SK-N-DZ (cell line): ENCODE measurements at places on chromosomes 5 and 9.
A peak's percentile ranks its signal among the peaks of the same experiment; 100 is the strongest.

- peak; percentile 29 for DNase-seq
Measured at GRCh38 chr5:150615141-150615699, 25.2 kb upstream of the SYNPO start.

GRCh38 chr9:7011395-7012067 is 253.8 kb downstream of the KDM4C start:
- DNase-seq: no peak

DNA sequence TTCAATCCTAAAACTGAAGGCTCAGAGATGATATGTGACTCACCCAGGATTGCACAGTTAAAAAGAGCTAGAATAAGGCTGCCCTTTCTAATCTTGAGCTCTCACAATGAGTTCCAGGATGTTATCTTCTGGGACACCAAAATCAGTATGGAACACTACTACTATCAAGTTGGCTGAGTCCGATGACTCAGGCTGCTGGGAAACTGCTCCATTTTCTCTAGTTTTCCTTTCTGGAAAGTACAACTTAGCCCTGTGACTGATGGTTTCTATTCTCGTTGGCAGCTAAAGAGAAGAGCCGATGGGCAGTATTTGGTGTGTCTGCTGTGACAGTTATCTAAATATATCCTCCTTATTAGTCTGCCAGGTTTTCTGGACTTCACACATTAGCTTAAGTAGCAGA is 37.9 kb upstream of the DPYSL3 start:
- no peak for DNase-seq

DNA sequence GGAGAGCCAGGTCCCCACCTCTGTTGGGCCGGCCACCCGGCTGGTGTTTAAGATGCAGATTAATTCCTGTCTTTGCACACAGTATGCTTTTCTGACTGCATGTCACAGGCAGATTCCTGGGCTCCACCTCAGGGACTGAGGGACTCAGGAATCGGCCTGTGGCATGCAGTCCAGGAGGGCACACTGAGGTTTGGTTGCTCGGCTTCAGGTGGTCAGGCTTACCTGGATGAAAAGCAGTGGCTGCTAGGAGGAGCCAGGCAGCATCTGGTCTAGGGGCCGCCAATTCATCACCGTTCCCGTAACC is 1.1 kb downstream of the WDR5 start:
- no peak for DNase-seq

- peak; percentile 71 for DNase-seq
Measured at GRCh38 chr5:176817841-176818377, 7.5 kb downstream of the UNC5A start.

DNA sequence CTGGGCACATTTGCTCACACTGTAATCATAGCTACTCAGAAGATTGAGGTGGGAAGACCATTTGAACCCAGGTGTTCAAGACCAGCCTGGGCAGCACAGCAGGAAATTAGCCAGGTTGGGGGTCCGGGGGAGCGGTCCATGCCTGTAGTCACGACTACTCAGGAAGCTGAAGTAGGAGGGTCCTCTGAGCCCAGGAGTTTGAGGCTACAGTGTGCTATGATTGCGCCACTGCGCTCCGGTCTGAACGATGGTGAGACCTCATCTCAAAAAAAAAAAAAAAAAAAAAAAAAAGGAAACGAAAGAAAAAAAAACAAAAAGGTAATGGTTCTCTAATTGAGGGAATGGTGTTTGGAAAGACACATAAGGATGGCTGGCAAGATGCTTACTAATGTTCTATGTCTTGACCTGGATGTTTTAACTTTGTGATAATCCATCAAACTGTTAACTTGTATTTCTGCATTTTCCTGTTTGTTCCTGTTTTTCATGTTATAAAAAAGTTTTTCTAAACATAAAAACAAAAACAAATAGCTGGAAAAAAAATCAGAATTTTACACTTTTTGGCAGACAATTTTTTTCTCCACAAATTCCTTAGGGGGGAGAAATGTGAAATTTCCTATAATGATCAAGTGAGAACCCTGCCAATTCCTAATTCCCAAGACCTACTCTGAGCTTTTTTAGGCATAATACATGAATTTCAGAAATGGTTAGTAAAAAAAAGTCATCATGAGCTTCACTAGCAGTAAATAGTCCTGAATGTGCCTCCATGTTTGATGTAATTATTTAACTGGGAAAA is 96.9 kb downstream of the DENND1A start:
- DNase-seq: no peak

DNA sequence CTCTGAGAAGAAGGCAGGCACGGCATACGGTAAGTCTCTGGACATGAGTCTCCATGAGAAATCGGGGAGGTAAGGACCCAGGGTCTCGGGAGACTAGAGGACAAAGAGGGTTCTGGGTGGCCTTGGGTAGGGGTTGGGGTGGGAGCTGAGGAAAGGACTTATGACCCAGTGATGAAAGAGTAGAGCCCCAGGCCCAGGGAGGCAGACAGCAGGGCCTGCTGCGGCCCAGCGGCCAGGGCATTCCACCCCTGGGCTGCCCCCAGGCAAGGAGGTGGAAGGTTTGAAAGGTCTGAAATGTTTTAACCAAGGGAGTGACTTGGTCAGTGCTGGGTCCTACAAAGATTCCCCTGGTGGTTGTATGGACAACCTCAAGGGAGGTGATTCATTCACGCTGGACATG is 89.1 kb downstream of the CRB2 start:
- no peak for DNase-seq

DNA sequence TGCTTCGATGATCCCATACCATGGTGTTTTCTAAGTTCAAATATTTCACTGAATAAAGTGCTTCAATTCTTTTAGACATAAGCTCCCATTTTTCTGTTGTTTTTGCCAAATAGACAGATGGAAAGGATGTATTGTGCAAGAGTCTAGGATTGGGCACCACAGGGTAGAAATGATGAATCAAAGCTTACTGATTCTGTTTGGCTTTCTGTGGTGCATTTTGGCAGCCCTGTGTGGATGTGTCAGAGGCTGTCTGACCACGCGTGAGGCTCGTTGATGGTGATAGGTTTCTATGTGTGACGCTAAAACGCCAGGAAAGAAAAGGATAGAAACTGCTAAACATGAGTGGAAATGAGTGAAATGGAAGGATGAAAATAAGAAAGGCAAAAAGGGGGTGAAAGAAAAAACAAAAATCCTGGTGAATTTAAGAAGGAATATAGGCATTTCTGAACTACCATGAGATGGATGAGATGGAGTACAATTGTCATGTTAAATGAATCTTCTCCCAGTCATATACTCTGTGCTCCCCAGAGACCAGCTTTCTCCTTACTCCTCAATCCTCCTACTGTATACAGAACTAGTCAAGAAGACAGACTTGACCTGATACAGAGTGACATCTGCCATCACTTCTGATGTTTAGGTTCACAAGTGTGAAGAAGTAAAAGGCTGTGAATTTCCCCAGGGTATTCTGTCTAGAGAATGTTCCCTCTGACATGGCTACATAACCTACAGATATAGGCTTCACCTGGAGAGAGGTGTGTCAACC is 54.4 kb downstream of the ANKH start:
- no peak for DNase-seq

DNA sequence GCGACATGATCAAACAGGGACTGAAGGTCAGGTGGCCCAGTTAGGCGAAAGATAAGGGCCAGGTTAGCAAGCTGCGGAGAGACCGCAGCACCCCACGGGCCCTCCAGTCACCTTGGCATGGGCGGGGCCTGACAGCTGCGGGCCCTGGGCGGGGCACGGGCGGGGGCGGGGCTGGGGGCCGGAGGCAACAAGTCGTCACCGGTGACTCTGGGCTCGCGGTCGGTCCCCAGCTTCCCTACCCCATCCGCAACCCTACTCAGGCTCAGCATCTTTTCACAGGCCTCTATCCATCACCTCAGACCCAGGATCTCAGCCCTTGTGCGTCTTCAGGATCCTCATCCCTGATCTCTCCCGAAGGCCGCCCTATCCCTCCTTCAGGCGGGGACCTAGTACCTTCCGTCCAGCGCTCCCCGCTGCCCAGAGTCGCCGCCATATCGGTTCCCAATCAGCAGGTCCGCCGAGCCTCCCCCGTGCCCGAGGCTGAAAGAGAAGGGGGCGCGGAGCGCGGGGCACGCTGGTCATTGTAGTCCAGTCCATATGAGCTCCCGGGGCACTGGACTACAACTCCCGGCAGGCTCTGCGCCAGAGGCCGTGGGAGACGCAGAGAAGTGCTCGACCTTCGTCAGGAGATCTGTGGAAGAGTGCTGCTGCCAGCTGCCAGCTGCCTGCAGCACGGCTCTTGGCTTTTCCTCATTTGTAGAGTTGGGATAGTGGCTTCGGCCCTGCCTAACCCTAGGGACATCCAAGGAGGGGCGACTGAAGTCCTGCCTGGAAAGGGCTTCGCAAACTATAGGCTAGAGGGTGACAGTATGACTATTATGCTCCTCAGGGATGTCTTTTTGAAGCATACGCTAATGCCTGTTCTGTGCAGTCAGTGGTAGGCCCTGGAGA is at the start of gene DNAJC18:
DNAJC18 (minus strand) TSS at position 513 of the 891 bp plus-strand sequence; CDS start at position 433, 80 bp downstream.
- DNase-seq: peak; percentile 95

DNA sequence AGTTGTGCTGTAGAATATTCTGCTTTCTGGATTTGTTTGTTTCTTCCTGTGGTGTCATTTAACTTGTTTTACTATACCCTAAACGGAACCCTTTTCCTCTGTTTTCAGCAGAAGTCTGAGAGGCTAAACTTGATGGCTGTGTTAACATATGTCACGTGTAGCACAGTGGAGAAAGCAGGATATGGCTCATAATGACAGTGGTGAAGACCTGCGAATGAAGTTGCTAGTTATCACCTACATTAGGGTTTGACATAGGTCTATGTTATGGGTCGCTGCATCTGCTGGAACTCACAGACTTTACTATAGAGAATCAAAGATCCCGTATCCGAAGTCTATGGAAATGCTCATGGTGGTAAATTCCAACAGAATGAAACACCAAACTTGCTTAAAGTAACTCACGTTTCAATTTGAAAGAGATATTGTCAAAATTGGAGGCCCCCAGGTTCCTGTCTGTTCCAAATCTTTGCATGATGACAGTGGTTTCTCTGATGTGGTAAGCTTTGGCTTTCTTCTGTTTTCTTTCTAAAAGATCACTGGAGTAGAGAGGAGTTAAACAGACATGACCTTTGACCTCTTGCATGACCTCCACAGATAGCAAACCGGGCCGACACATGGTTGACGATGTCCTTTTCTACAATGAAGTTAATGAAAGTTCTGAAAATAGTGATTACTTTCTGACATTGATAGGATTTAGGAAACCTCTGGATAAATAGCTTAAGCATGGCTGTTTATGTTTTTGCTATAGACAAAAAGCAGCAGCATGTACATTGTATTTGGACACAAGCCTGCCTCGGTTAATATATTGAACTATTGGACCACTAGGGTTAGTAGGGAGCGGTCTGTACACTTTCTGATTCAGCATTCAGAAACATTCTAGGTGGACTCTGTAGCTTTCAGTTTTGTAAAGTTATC is 3.1 kb upstream of the CATSPER3 start:
- DNase-seq: no peak

DNA sequence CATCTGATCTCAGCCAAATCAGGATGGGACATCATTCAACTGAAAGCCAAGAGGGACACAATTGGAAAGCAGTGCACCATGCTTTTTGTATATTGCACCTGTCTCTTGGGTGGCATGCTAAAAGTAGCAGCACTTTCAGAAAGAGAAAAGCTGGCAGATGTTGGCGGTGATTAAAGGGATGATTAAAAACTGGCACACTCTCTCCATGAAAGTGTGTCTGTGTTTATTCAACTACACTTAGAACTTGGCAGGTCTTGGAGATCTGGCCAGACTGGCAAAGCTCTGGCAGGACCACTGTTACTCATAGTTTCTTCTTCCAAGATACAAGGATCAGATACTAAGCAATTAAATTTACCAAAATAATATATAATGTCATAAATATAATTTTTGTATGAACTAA is 112.9 kb upstream of the ELAVL2 start:
- no peak for DNase-seq

DNA sequence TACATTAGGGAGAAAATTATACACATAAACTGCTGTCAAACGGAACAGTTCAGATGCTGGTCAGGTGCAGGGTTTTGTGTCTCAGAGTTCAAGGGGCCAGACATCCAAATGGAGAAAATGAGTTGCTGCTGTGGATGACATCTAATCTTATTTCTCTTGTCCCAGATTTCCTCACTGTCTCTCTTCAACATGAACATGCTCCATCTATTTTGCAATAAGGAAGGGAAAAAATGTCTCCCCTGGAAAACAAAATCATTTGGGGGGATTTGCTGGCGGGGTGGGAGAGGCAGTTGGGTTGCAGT is 51.2 kb downstream of the SHB start:
- no peak for DNase-seq

- peak; percentile 19 for DNase-seq
Measured at GRCh38 chr5:125526966-125527365, 780.5 kb upstream of the ZNF608 start.

- DNase-seq: no peak
Measured at GRCh38 chr9:111632060-111632459, 926 bp downstream of the DNAJC25 start.

GRCh38 chr9:18756712-18757125 is 276.3 kb downstream of the SAXO1 start:
- no peak for DNase-seq

- DNase-seq: no peak
Measured at GRCh38 chr5:42912184-42912798, 100.6 kb upstream of the SELENOP start.

DNA sequence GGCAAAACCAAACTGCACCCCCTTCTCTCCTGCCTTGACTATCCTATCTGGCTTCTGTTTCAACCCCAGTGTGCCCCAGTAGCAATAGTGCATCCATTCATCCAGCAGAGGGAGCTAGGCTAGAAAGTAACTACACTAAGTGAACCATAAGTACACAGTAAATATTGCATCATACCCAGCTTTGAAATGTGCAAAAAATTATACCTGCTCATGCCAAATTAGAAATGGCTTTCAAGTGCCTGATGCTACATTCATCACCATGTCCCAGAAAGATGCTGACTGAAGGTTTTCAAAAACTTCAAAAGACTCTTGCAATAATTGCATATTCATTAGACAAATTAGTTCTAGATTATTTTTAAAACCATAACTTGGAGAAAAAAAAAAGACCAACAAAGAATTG is 153.5 kb downstream of the PRELID2 start:
- DNase-seq: peak; percentile 62

DNA sequence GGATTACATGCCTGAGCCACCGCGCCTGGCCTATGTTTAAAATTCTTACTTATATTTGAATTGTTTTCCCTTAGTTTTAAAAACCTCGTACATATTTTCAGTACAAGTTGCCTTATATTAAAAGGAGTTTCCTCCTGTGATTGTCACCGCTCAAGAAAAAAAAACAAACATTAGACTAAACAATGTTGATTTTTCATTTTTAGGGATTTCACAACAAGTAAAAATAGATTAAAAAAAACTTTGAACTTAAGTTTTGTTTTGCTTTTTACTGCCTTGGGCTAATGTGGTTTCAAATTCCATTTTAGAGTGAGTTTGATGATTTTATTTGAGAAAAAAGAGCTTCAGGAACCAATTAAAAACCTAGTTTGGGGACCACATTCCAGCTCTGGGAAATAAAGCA is 1196.6 kb upstream of the CDH18 start:
- DNase-seq: no peak

- DNase-seq: no peak
Measured at GRCh38 chr9:88791105-88791805, 200.0 kb upstream of the S1PR3 start.
